GM12878 (cell line): ENCODE measurements at places on chromosomes 1 and 21.
A peak's percentile ranks its signal among the peaks of the same experiment; 100 is the strongest.

GRCh38 chr1:179924268-179924667, 30.3 kb upstream of the CEP350 start:
- no peak for DNase-seq

DNA sequence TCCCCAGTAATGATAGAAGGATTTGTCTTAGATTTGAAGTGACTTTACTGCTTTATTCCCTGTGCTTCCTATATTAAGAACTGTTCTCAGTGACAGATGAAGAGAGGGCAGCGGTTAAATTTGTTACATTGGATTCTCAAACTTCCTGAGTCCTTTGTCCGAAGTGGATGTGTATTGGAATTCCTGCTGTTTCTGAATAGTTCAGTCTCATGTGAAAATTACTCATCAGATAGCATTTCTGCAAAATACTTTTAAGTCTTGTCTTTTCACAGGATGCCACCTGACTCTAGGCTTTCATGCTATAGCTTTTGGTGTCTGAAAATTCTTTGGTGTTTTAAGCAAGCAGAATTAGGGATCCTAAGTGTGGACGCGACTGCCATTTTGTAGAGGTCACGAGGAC, 83.6 kb downstream of the PRDM2 start:
- no peak for DNase-seq

DNA sequence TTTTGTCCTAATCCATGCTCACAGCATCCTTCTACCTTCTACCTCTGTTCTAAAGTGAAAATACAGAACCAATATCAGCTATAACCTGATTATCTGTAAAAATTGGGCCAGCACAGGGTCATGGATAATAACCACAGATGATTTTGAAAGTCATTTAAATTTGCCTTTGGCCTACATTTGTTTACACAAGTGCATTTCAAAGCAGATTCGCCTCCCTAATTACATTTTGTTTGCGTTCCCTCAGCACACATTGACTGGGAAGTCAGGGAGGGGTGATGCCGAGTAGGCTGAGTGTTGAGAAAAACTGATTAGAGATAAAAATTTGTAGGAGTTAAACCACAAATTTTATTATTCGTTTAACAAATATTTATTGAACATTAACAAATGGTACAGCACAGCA, 19.2 kb upstream of the RGS8 start:
- DNase-seq, result no peak

DNA sequence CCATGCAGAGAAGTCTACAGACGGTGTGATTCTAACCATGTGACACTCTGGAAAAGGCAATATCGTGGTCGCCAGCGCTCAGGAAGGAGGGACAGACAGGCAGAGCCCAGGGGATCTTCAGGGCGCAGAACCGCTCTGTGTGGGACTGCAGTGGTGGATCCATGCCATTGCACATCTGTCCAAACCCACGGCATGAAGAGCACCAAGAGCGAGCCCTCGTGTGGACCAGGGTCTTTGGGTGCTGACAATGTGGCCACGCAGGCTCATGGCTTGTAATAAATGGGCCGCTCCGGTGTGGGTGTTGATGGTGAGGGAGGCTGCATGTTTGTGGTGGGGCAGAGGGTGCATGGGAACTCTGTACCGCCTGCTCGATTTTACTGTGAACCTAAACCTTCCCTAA, 25.3 kb upstream of the POFUT2 start:
- DNase-seq, result no peak

DNA sequence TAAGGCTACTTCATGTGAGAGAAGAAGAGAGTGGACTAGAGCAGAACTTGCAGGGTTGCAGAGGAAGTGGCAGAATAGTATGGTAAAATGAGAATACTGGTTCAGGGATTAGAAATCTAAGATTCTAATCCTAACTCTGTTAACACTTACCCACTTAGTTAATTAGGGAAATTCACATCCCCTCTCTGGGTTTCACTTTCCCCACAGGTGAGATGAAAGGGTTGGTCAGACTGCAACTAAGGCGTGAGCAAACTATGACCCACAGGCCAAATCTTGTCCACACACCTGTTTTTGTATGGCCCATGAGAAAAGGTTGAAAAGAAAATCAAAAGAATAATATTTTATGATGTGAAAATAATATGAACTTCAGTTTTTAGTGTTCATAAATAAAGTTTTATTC, 117.5 kb downstream of the MACF1 start:
- peak; percentile 49 for DNase-seq
